ENCODE measurements at places on chromosomes 1 and 21.

DNA sequence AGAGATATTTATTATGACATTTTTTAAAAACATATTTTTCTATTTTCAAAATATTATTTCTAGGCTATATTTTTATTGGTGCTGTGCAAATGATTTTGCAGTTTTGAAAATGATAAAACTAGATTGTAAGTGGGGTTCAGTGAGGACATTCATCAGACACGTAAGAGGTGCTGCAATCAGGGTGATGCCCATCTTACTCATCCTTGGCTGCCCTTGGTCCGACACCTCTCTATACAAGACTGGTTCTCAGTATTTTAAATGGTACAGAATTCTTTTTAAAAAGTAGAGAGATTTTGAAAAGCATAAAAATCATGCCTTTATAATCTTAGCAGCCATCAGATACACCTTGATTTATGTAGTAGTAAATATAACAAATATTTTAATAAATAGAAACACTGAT is 24.0 kb downstream of the HENMT1 start:
- no peak for ATAC-seq

GRCh38 chr1:202807926-202808757 is at the start of gene KDM5B:
Gene KDM5B (minus strand): TSS chr1:202808421. CDS start chr1:202808305, 116 bp downstream.
- peak; percentile 51 for ATAC-seq

DNA sequence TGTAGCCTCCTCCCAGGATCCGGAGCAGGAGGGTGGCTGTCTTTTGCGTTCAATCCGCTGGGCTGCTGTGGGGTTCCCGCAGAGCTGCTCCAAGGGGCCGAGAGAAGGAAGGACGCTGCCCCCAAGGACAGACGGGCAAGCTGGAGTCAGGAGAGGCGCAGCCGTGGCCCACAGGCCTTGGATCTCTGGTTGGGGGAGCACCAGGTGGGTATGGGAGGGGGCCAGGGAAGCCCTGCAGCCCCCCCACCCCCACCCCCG is 15.9 kb upstream of the SKI start:
- ATAC-seq: no peak

DNA sequence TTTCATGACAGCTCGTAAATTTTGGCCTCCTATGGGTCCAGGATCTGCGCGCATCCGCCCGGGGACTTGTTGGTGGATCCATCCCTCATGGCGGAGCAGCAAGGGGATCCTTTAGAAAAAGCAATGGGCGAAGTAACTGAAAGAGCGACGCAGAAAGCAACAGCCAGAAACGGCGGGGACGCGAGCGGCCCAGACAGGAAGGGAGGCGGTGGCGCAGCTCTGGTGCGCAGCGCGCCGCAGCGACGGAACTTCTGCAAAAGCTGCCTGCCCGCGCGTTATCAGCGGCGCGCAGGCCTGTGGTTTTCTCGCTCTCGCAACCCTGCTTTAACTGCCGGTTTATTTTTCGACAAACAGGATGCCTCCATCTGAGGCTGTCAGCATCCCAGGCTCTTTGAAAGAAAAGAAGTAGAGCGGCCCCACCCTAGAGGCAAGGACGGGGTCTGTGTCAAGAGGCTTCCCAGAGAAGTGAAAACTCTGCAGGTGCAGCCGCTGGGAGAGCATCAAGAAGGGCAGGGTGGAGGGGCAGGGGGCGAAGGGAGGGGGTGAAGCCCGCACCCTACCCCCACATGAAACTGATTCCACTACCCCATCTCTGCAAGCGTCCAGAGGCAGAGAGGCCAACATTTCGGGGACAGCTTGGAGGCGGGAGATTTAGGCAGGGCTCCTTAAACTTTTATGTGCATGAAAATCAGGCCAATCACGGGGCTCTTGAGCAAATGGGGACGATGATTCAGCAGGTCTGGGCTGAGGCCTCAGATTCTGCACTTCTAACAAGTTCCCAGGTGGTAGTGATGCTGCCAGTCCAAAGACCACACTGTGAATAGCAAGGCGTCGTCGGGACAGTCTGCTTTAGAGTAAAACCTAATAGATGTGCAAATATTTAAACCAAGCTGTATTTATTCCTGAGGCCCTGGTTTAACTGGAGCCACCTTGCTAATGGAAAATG is 22.2 kb downstream of the RUNX1 start:
- ATAC-seq: peak; percentile 95

GRCh38 chr1:94741996-94742395 is 78.2 kb upstream of the SLC44A3 start:
- no peak for ATAC-seq

GRCh38 chr1:236795757-236796667 is 920 bp downstream of the MTR start:
- no peak for ATAC-seq

GRCh38 chr21:25283720-25284119 is 323.6 kb downstream of the MRPL39 start:
- ATAC-seq: no peak

- ATAC-seq: no peak
Observed at GRCh38 chr1:210523830-210524229, 195.1 kb downstream of the HHAT start.

- peak; percentile 84 for ATAC-seq
Observed at GRCh38 chr1:104636581-104636980, 886.9 kb downstream of the AMY1C start.

- ATAC-seq: peak; percentile 32
Observed at GRCh38 chr1:39272027-39272797, 67.7 kb downstream of the MACF1 start.

- peak; percentile 99 for ATAC-seq
Observed at GRCh38 chr1:158163000-158163947, 17.4 kb upstream of the CD1D start.

DNA sequence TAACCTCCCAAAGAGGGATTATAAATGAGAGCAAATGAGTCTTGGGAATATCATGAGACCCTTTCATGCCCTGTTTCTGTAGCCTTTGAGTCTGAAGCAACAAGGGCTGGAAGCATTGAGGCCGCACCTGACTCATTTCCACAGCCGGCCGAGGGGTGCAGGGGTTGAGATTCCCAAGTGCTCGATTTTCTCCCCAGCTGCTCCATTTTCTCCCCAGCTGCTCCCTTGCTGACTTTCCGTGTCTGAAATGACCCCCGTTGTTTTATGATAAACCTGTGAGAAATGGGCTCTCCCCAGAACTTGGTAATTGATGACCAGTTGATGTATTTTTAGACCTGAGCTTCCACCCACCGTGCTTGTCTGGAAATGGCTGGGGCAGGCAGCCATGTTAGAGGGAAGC is 22.9 kb downstream of the SIM2 start:
- no peak for ATAC-seq

DNA sequence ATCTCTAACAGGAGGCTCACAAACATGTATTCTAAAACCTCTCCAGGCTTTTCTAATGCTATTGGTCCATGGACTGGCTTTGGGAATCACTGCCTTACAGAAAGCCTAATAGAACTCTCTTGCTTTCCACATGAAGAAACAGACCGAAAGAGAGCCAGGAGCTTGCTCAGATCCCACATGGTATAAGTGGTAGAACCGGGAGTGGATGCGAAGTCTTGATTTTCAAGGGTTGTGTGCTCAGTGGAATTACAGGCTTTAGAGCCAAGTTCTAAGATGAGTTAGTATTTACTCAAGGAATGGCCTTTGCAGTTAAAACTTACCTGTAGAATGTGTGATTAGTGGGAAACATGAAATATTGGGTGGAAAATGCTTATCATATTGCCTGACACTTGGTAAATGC is 54.3 kb upstream of the HSD17B7 start:
- ATAC-seq: no peak

- ATAC-seq: peak; percentile 91
Observed at GRCh38 chr1:235328271-235329138, at the start of gene GGPS1. Gene GGPS1 (plus strand): TSS chr1:235328570. CDS start chr1:235335265, 6,695 bp downstream.
